ENCODE measurements at places on chromosomes 7 and 10.

- no peak for DNase-seq
These were observed 91.5 kb downstream of the ARID5B start for GRCh38 chr10:61992671-61993668.

DNA sequence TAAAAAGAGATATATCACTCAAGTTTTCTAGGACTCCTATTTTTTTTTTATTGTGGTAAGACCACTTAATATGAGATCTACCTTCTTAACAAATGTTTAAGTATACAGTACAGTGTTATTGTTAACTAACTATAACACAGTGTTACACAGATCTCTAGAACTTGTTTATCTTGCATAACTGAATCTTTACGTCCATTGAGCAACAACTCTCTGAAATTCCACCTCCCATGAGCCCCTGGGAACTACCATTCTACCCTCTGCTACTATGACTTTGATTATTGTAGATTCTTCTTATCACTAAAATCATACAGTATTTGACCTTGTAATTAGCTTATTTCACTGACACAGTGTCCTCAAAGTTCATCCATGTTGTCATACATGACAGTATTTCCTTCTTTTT lies 22.5 kb upstream of the REEP3 start:
- DNase-seq, result no peak

DNA sequence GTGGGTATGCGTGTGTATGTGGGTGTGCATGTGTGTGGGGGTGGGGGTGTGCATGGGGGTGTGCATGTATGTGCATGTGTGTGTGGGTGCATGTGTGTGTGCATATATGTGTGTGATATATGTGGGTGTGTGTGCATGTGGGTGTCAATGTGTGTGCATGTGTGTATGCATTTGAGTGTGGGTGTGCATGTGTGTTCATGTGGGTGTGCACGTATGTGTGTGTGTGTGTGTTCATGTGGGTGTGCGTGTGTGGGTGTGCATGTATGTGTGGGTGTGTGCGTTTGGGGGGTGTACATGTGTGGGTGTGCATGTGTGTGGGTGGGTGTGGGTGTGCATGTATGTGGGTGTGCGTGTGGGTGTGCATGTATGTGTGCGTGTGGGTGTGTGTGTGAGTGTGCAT lies 42.6 kb downstream of the GTF2IRD1 start:
- no peak for DNase-seq

DNA sequence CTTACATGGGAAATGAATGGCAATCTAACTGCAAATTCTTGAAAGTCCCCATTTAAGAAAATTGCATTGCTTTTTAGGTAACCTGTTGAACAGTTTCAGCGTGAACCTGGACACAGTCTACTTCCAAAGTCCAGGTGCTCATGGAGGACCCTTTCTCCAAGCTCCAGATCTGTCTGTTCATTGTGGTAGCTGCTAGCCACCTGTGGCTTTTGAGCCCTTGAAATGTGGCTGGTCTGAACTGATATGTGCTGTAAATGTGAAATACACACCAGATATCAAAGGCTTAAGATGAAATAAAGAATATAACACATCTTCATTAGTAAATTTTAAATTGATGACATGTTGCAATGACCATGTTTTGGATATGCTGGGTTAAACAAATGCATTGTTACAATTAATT lies 4.2 kb downstream of the CACNB2 start:
- DNase-seq, result no peak

- peak; percentile 68 for DNase-seq
These were observed 32.3 kb downstream of the HSPA12A start for GRCh38 chr10:116710076-116710475.

GRCh38 chr7:156618780-156619367 lies 21.7 kb upstream of the RNF32 start:
- DNase-seq, result no peak

DNA sequence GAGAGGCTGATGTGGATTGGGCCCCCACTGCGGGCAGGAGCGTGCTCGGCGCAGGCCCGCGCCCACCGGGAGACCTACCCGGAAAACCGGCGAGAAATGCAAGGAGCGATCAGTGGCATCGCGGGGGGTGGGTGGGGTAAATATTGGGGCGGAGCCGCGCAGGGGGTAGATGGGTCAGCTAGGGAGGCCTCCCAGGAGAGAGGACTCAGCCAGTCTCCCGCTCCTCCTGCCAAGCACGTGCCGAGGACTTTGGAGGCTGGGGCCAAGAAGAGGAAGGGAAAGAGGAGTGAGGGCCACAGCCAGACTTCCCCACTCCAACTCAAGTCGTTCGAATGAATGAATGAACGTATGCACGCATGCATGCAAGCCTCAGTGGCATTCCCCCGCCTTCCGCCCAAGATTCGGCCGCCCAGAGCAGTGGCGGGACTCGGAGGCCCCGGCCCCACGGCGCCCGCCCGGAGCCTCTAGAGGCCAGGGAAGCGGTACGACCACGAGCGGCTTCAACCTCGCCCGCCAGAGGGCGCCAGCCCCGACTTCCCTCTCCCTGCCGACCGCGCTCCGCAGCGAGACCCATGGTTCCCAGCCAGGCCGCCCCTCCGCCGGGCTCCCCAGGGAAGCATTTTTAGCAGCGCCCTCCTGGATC lies 3.6 kb downstream of the NPM3 start:
- no peak for DNase-seq

GRCh38 chr10:111579473-111579872 lies 502.6 kb downstream of the ADRA2A start:
- DNase-seq, result no peak

DNA sequence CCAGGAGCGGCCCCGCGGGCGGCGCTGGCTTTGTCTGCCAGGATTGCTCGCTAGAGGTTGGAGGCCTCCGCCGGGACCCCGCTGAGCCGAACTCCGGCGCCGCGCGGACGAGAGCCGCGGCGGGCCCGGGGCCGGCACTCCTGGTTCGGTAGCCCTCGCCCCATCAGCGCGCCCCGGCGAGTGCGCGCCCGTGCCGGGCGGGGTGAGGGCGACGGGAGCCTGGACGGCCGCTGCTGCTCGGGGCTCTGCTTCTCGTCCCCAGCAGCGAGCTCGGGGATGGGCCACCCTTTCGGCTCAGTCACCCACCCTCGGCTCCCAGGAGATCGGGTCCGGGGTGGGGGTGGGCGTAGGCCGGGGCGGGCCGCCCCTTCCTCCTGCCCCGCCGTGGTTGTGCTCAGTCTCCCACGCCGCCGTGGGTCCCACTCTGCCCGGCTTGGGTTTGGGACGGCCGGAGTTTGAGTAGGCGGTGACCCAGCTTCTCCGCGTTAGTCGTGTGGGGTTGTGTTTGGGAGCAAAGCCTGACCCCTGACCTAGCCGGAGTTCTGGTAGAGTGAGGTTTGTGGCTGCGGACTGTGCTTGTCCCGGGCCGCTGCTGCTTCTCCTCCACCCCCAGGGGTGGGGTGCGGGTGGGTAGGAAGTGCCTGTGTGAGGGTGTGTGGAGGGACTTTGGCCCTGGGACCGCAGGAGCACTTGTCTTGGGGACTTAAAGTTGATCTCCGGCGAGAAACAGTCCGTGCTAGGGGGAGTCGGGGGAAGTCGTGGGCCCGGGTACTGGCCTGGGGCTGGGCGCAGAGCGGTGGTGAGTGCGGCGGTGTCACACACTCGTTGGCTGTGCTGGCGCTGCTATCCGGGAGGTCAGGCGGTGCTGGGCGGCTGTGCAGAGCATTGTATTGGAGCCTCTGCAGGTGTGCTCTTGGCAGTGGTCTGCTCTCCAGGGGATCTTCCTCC lies 677 bp downstream of the TSPAN14 start:
- no peak for DNase-seq

DNA sequence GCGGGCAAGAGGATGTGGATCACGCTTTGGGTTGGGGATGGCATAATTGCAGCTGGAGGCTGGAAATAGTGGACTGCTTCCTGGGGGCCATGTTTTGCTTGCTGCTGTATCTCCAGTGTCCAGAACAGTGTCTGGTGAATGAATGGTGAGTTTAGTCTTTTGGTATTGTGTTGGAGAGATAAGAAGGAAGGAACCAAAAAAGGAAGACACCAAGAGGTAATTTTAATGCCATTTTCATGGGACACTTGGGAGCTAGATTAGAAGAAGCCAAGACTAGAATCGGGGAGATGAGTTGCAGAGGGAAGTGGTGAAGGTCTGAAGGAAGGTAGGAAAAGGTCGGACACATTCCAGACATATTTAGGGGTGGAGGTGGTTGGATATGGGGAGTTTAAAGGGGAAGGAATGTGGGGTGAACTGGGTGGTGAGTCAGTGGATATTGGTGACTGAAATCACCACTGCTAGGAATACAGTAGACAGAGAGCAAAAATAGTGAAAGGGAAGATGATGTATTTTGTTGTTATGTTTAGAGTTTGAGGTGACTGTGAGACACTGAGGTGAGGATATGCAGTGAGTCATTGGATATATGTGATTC lies 76.7 kb downstream of the CCNY start:
- DNase-seq, result no peak

DNA sequence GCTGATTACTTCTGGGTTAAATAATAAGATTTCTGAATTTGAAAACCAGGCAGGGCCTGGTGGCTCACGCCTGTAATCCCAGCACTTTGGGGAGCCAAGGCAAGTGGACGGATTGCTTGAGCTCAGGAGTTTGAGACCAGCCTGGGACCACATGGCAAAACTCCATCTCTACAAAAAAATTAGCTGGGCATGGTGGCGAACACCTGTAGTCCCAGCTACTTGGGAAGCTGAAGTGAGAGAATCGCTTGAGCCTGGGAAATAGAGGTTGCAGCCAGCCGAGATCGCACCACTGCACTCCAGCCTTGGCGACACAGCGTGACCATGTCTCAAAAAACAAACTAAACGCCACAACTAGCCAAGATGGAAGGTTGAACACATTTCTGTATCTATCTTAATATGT lies 3.5 kb downstream of the CYCS start:
- DNase-seq, result no peak

GRCh38 chr7:50940621-50941020 lies 157.9 kb upstream of the GRB10 start:
- DNase-seq, result no peak

DNA sequence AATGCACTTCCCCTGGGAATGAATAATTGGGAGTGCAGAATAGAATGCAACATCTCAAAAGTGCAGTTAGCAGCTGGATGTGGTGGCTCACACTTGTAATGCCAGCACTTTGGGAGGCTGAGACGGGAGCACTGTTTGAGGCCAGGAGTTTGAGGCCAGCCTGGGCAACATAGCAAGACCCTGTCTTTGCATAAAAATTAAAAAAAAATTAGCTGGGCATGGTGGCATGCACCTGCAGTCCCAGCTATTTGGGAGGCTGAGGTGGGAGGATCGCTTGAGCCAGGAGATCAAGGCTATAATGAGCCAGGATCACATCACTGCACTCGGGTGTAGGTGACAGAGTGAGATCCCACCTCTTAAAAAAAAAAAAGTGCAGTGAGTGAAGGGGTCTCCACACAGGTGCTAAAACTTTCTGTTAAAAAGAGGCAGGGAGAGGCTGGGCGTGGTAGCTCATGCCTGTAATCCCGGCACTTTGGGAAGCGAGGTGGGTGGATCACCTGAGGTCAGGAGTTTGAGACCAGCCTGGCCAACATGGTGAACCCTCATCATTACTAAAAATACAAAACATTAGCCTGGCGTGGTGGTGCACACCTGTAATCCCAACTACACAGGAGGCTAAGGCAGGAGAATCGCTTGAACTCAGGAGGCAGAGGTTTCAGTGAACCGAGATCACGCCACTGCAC lies 13.5 kb upstream of the ZMIZ1 start:
- DNase-seq, result no peak

- DNase-seq, result no peak
These were observed 1.9 kb downstream of the DNAH11 start for GRCh38 chr7:21544715-21545114.

- DNase-seq, result no peak
These were observed 202.8 kb upstream of the AKR1E2 start for GRCh38 chr10:4623200-4623599.

DNA sequence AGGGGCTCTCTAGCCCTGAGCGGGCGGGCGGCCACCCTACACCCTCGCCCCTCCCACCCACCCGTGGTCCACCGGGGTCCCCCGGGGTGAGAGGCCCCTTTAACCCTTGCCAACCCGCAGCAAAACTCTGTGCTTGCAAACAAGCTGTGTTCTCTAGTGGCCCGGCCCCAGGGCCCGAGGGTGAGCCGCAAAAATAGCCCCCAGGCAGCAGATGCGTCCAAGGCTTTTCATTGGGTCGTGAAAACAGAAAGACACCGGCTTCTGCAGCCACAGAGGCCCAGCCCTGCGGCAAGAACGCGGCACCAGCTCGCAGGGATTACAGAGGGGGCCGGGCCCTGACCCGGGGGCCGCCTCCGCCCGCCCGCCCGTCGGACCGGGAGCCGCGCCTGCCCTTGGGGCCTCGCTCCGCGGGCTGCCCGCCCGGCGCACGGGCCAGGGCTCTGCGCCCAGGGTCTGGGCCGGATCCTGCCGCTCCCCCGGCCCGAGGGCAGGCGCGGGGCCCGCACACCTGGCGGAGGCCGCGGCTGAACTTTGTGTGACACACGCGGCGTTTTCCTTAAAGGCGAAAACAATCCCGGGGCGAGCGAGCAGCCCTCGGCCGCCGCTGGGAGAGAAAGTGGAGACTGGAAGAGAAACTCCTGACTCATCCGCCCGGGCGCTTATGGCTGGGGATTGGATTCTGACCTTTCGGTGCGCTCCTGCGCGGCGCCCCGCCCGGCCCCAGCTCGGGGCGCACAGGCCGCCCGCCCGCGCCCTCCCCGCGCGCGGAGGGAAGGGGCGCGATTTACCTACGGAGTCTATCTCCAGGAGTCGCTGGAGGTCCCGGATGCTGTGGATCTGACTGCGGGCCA lies 2.8 kb downstream of the PDGFA start:
- DNase-seq, result no peak

- DNase-seq, result no peak
These were observed 112.2 kb downstream of the MYL10 start for GRCh38 chr7:101516851-101517250.

DNA sequence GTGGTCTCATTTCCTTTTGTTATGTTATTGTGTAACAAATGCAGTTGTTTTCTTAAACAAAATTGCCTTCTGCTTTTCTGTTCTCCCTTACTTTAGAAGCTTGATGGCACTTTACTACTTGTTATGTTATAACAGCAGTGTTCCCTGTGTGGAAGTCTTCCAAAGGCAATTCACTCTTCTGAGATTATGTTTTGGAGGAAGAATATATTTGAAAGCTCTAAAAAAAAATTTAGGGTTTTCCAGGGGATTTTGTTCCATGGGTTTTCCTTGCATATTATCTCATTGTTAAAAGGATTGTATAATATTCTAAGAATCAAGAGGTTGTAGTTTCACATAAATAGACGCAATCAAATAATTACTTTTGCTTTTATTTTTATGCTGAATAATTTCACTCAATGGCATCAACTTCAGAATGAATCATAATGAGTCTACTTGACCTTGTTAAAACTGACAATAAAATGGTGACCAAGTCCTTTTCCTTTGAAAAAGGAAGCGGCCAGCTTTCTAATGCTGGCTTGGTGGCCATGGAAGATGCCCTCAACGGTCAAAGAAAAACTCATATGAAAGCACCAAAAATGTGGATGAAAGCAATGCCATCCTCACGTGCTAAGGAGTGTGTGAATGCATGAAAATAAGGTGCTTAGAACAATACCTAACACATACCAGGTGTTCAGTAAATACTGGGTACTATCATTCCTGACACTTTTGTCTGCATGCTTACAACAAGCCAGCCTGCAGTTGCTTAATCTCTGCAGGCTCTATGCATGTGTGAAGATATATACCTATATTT lies 92.4 kb upstream of the KLF6 start:
- DNase-seq, result no peak

- no peak for DNase-seq
These were observed 733.0 kb upstream of the ZWINT start for GRCh38 chr10:57094083-57094482.

- DNase-seq, result no peak
These were observed 10.3 kb upstream of the IFIT1B start for GRCh38 chr10:89367529-89367928.

GRCh38 chr10:77798940-77799339 lies 127.6 kb downstream of the DLG5 start:
- DNase-seq, result no peak
